ENCODE measurements at places on chromosomes 12 and 14.

DNA sequence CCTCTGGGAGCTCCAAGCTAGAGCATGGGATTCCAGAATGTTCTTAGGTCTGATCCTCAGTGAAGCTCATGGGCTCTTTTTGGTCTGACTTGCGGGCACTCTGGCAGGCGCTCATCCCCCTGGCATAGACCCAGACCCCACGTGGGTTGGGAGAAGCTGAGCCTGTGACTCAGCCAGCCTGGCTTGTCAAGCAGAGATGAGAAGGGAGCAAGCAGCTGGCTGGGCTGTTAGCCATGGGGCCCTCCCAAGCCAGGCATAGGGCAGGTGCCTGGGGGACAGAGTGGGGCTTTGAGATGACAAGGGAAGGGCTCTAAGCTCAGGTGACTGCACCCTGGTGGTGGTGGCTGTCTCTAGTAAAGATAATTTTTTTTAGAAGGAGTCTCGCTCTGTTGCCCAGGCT is 80.3 kb upstream of the NOS1 start:
- no peak for ATAC-seq

DNA sequence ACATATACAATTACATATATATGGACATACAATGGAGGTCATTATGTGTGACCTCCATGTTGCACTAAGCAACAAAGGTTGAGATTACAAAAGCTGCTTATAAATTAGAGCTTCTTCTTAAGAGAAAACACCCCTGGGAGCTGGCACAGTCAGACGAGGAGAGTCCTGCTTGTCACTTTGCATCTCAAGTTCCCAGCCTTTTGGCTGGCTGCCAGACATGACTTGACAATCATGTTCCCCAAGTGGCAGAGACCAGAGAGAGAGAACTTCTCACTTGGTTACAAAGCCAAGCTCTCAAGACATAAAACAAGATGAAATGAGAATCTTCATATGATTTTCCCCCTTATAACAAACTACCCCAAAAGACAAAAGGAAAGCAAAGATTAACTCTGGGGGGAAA is 8.5 kb upstream of the SYNJ2BP start:
- no peak for ATAC-seq

DNA sequence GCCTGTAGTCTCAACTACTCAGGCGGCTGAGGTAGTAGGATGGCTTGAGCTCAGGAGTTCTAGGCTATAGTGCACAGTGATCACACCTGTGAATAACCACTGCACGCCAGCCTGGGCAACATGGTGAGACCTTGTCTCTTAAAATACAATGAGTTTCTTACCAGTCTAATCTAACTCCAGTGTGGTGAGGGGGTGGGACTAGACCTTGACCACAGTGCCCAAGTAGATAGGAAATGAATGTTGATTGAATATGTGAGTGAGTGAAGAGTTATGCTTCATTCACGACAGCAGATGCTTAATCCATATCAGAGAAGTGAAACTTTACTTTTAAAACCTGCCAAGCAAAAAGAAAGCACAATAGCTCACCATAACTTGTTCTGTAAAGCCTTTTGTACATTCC is 11.2 kb upstream of the AK7 start:
- ATAC-seq, result no peak

GRCh38 chr12:106598003-106598402 is 15.2 kb downstream of the RFX4 start:
- no peak for ATAC-seq

DNA sequence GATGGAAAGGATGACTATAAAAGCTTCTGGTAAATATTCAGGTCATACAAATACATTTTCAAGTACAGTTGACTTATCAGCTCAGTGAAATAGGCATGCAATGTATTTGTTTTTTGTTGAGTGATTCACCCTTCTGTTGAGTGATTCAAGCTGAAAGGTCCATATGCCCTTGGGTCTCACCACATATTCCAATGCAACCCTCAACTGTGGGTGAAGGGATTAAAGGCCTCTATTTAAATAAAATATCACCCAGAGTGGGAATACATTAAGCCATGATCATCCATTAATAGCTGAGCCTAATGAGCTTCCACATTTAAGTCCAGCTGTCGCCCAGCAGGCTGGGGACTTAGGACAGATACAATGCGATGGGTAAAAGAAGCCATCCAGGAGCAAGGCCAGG is 120.2 kb downstream of the CRACR2A start:
- ATAC-seq, result no peak

GRCh38 chr14:105887692-105888091 is 361.3 kb downstream of the TMEM121 start:
- ATAC-seq, result no peak

DNA sequence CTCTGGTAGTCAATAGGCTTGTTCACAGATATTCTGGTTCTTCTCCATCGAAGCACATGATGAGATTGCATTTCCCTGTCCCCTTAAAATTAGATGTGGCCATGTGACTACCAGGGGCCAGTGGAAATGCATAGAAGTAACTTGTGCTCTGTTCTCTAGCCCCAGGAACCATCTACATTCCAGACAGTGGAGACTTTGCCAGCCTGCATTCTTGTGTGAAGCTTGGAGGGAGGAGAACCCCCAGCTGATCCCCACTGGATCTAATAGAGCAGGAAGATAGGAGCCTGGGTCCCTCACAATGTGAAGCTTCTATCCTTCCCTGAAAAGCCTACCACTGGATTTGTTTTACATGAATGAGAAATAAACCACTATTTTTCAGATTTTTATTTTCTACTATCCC is 130.1 kb downstream of the KITLG start:
- ATAC-seq, result no peak

GRCh38 chr12:81284137-81284536 is 206.3 kb downstream of the ACSS3 start:
- ATAC-seq, result no peak

DNA sequence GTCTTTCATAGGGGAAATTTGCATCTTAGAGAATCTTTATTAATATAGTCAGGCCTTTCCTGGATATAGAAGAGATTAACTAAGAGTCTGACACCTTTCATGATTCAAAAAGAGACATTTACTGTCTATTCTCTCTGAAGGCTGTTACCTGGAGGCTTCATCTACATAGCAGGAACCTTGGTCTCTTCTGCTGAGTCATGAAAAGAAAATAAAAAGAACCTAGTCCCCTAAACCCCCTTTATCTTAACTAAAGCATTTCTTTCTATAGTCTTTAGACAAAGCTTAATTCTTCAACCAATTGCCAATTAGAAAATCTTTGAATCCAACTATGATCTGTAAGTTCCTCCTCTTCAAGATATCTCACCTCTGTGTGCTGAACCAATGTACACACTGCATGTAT is 33.1 kb downstream of the RPS29 start:
- ATAC-seq, result no peak

DNA sequence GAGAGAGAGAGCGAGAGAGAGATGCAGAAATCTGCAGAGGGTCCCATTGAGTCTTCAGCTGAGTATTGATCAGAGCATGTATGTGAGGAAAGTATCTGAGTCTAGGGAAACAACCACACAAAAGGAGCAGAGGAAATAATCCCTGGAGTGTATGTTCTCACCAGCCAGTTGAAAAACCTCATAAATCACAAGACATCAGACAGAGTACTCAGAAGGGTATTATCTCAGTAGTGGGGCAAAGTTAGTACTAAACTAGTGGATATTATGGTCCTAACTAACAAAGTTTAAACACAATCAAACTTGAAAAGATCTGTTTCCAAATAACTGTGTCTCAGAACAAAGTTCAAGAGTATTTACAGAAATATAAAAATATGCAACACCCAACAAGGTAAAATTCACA is 36.5 kb upstream of the CTDSP2 start:
- no peak for ATAC-seq

DNA sequence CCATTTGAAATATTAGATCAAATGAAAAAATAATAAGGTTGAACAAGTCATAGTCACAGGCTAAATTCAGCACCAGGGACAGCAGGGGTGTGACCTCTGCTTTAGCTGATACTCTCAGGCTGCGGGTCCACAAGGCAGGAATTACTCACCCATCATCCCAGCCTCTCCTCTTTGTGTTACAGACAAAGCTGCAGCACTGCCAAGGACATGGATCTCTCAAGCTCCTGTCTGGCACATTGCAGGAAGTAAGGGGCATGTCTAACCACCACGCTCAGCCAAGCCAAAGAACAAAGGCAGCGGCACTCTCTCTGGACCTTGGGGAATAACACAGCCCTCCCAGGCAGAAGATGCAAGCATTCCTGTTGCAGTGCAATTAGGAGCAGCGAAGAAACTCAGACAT is 783.8 kb downstream of the VRK1 start:
- ATAC-seq, result no peak

DNA sequence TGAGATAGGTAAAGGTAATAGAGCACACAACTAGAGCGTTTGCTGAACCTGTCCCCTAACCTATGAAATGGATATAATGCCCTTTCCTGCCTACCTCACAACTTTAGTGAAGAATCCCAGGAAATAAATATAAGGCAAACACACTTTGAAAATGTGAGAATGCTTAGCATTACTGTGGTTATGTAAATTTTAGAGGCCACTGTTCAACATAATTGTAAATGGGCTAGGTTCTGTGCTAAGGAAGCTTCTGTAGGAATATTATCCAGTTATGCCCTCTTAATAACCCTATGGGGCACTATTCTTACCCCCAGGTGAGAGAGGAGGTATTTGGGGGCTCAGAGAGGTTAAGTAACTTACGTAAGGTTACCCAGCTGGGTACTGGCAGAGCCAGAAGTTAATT is 92.5 kb upstream of the TMEM233 start:
- no peak for ATAC-seq

GRCh38 chr14:76769636-76770292 is 8.5 kb downstream of the VASH1 start:
- no peak for ATAC-seq

GRCh38 chr14:22460461-22461195 is 128.4 kb downstream of the DAD1 start:
- peak; percentile 62 for ATAC-seq

DNA sequence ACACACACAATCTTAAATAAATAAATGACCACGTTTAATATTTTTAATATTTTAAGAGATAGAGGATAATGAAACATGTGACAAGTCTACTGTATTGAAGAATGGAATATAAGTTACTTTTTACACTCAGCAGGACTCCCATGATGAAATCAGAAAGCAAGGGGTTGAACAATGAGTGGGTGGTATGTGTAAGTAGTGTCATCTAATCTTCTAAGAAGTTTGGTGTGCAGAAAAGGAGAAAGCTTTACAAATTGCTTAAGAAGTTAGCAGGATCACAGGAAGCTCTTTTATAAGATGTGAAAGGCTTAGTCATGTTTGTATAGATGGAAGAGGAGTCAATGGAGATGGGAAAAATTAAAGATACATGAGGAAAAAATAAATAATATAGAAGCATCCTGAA is 47.8 kb downstream of the SLC15A5 start:
- ATAC-seq, result no peak

GRCh38 chr12:75759842-75760572 is 248.6 kb upstream of the KRR1 start:
- ATAC-seq, result peak; percentile 95

GRCh38 chr12:132395908-132396305 is 66.5 kb upstream of the GALNT9 start:
- ATAC-seq, result no peak

DNA sequence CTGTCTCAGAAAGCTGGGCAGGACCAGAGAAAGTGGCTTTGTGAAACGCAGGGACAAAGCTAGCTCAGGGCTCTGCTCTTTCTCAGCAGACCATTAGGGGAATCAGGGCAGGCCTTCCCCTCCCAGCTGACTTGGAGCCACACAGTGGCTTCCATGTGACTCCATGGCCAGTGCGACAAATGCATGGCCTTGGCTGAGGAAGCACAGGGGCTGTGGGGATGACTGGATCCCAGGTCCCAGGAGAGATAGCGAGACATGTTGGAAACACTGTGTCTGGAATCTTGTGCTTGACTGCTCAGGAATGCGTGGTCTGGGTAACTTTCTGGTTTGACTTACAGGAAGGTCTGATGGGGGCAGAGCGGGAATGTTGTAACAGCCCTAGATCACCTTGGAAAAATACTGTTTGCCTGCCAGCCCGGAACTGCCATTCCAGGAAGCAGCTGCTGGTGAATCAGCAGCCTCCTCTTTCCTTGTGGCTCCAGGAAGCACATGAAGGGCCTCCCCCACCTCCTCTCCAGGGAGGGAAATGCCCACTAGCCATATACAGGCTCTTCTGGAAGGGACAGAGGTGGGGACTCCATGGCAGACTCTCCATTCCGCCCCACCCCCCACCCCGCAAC is 133.5 kb upstream of the HIF1A start:
- ATAC-seq, result no peak

DNA sequence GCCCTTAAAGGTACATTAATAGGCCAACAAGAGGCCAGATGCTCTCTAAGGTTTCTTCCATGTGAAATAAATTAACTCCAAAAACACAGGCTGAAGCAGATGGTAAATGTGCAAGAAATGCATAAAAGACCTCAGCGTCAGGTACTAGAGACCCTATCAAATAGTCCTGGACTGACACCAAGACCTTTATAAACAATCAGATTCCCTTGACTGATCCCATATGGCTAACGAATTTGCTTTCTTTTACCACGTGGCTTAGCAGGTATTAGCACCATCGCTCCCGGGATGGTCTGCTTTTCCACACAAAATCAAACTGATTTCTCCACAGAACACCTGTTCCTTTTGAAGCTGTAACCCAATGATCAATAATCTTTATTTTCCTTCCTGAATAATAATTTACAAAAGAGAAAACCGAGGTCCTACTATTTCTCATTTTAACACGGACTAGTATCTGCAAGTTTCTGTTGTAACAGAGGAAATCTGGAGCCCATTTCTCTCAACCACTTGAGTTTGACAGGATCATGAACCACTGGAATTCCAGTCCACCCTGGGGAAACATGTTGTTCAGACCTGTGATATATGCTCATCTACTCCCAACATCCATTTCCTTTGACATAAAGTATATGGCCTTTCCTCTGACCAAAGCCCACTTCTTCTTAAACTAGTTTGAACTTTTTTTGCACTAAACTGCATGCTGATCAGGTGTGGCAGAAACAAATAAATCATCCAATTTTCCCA is 48.2 kb upstream of the DAAM1 start:
- no peak for ATAC-seq

GRCh38 chr14:69711477-69711876 is 55.5 kb upstream of the SRSF5 start:
- ATAC-seq, result no peak

GRCh38 chr12:13104409-13104808 is 942 bp upstream of the GSG1 start:
- ATAC-seq, result no peak

DNA sequence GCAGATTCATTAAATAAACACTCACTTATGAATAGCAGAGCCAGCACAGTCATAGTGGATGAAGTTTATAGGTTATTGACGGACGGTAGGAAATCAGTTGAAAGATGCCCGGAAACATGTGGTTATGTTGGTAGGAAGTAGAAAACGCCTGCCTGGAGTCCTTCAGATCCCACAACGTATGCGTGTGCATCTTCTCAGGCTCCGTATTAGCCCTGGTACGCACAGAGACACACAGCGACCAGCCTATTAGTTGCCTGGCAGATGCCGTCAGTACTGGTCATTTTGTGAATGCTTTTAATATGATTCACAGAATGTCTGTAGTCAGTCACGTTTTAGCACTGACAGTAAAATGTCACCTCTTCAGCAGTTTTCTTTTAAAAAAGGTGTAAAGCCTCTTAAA is 196.4 kb downstream of the RGS6 start:
- ATAC-seq, result no peak

- no peak for ATAC-seq
Observed at GRCh38 chr12:95701722-95702418, 88.7 kb downstream of the NTN4 start.

GRCh38 chr14:99554184-99554583 is 49.8 kb downstream of the CCDC85C start:
- no peak for ATAC-seq

Measured in activated CD4-positive, CD25-positive, alpha-beta regulatory T cell treated with anti-CD3 and anti-CD28 coated beads, Interleukin-2, amount 50 U/mL, for 24 hours (primary cell).